ENCODE measurements at places on chromosomes 11 and 22. TPM values are rescaled to one million over a fixed set of nuclear protein-coding genes. Genes with fewer than 3 reads are reported as not detected.

The CRYBA4 gene
- total RNA-seq, result not detected

The MS4A12 gene
- total RNA-seq, result not detected

The MISFA gene
- total RNA-seq, result not detected

The MRGPRX4 gene
- not detected for total RNA-seq

The EXPH5 gene
- 12.0 TPM for total RNA-seq

The OR6T1 gene
- not detected for total RNA-seq

The APOL1 gene
- 136 TPM for total RNA-seq

The SBF1 gene
- total RNA-seq, result 26.8 TPM

DNA sequence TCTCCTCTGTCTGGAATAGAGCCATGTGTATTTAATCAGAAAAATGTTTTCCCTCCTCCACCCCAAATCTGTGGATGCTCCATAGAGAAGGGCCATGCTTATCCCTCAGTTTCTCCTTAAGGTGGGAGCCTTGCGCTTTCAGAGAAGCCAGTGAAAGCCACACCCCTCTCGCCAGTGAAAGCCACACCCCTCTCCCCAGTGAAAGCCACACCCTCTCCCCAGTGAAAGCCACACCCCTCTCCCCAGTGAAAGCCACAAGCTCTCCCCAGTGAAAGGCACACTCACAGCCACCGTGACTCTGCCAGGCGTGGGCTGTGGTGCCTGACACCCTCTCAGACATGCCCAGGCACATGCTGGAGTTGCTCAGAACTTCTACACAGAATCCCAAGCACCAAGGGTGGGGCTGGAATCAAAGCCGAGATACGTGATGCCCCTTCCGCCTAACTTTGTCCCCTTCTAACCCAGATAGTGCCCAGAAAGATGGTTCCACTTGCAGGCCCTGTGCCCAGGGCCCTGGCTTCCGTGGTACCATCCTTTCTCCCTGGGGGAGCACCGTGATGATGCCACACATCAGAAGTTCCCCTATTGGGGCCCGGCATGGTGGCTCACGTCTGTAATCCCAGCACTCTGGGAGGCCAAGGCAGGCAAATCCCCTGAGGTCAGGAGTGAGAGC lies 16.5 kb upstream of the PRR5 start:
- no peak for DNase-seq

DNA sequence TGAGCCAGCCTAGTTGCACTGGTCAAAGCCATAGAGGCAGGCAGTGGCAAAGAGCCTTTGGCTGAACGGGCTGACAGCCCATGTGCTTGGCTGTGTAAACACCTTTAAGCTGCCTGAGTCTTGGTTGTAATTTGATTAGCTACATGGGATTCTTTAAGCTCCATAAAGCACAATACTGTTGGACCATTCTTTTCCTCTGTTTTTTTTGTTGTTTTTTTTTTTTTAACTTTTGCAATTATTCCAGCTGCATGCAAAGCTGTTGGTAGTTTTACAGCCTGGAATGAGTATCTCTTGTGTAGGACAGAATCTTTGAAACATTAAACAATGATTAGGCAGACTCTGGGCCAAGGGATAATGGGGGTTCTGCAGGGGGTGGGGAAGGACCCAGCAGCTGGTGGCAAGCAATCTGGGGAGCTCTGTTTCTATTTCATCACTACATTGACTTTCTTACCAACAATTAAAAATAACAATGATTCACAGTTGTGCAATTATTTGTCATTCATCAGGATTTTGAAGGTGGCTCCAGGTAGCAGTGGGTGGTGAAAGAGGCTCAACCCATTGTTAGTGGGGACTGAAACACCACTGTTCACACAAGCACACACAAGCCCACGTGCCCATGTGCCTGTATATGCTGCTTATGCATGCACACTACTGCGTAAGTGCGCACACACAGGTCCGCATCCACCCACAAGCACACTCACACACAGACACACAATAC lies 69.5 kb upstream of the CSNK2A3 start:
- no peak for DNase-seq

- no peak for DNase-seq
Measured at GRCh38 chr11:8671651-8672062, 10.8 kb downstream of the TRIM66 start.

- DNase-seq, result no peak
Measured at GRCh38 chr22:41808400-41808799, 7.9 kb downstream of the CCDC134 start.

DNA sequence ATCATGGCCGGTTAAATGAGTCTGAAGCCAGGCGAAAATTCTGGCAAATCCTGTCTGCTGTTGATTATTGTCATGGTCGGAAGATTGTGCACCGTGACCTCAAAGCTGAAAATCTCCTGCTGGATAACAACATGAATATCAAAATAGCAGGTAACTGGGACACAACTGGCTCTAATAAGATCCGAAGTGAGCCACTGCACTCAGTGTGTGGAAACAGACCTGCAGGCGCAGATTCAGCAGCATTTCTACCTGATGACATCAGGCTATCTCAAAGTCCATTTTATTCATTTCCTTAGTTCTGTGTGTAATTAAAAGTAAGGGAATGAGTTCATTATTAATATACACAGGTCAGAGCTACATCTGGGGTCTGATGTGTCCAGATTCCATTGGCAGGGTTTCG lies 78.2 kb downstream of the PPP2R1B start:
- DNase-seq, result peak; percentile 35

DNA sequence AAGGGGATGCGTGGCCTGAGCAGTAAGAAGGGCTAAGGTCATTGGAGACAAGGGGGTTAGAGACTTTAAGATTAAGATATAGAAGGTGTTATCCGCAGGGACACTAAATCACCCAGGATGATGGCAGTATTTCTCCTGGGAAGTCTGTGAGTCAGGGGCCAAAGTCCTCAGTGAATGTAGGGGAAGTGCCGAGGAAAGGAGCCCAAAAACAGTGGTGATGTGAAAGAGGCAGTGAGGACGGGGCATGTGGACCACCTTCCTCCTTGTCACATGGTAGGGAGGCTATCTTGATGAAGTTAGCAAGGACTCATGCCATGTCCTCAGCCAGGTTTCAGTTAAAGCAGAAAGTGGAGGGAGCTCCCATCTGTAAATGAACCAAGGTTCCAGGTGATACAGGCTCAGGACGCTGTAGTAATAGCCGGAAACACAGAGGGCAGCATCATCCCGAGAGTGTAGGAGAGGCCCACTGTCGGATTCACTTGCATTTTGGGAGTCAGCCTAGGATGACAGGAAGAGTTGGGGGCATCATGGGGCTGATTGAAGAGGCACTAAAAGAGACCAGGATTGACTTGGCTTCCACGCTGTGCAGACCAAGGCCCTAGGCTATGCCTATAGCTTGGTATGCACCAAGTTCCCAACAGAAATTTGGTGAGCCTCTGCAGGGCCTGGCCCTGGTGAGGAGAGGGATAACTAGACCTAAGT lies 33.5 kb downstream of the WEE1 start:
- no peak for DNase-seq

GRCh38 chr11:34836958-34837856 lies 79.0 kb downstream of the APIP start:
- no peak for DNase-seq

GRCh38 chr11:44305470-44306051 lies 4.4 kb downstream of the ALX4 start:
- no peak for DNase-seq

- no peak for DNase-seq
Measured at GRCh38 chr11:14886513-14886912, 5.5 kb downstream of the CYP2R1 start.

DNA sequence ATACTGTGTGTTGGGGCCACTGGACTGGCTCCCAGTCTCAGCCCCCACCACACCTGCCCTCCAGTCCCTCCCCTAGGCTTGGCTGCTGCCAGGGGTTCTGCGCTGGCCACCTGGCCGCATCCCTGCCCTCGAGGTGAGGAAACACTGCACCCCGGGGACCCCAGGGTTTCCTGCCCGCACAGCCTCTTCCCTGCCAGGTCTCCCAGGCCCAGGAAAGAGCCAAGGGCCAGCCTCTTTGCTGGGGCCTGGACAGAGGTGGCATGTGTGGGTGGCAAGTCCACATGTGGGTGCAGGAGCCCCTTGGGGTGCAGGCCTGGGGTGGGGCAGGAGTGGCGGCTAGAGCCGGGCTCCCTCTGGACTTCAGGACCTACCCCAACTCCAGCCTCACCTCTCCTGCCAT lies 2.5 kb downstream of the EPS8L2 start:
- peak; percentile 50 for DNase-seq

DNA sequence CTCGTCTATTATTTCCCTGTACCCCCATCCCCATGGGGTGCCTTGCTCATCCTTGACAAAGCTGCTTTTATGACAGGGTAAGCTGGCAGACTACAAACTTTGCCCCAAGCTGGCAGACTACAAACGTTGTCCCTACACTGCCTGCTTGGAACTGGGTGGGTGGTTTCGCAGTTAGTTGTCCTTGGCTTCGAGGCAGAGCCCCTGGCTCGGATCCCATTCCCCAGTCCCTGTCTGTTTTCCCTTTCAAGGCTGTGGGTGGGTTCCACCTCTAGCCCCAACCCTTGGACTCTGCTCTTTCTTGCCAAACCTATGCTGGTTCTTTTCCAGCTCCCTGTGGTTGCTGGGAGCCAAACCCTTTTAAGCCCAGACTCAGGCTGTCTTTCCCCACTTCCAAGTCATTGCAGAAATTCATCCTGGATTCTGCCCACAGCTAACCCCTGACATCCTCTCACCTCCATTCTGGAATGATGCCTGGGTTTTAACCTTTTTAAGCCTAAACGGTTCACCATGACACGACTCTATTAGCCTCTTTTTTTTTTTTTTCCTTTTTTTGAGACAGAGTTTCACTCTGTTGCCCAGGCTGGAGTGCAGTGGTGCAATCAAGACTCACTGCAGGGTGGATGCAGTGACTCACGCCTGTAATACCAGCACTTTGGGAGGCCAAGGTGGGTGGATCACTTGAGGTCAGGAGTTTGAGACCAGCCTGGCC lies 9.2 kb upstream of the RBM14 start:
- peak; percentile 97 for DNase-seq

DNA sequence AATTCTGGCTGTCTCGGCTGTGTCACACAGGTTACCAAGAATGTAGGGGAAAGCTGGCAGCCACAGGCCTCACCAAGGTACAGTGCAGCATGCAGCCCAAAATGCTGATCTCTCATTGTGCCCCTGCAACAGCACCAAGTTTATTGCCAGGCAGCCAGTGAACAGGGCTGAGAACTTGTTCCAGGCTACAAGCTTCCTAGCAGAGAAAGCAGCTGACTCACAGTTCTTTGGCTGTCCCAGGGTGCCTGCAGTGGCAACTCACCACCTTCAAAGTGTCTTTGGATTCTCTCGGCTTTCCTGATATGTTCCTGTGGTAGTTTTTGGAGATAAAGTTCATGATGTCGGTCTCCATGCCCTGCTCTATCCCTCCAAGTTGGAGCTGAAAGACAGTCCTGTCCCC lies 719.1 kb upstream of the ANO3 start:
- no peak for DNase-seq

- no peak for DNase-seq
Measured at GRCh38 chr11:131560287-131560686, 189.9 kb downstream of the NTM start.

- no peak for DNase-seq
Measured at GRCh38 chr11:44454666-44455065, 110.8 kb upstream of the CD82 start.

DNA sequence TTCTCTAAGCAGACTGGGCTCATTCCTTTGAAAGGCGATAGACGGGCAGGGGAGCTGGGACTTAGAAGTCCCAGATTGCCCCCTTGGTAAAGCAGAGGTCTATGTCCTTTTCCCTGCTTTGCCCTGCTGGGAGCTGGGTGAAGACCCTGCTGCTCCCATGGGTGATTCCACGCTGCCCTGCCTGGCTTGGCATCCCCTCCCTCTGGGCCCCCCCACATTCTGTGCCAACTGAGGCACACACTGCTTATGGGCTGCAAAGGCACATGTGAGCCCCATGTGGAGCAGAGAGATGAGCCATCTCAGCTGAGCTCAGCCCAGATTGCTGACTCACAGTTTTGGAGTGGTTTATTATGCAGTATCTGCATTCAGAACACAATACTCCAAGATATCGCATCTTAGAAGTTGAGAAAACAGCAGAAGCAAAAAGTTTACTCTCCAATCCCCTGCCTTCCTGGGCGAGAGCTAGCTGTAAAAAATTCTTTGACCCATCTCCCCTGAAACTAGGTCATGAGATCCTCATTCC lies 127.2 kb downstream of the ST3GAL4 start:
- DNase-seq, result no peak
